ENCODE measurements at places on chromosomes 16 and 17.

DNA sequence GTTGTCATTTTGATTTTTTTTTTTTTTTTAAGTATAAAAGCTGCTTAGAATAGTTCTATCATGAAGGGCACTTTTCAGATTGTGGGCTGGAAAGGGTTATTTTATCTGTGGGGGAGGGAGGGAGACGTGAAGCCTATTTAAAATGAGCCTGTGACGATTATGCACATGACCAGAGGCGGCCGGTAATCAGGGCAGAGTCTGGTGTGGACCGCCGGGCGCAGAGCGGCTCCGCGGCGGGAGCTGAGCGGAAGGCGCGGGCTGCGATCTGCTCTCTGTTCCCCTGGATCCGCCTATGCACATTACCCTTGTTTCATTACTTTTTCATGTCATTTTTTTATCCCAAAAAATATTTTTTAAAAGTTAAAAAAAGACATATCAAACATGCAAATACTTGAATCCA lies 23.5 kb downstream of the TMC6 start:
- DNase-seq, result no peak

- DNase-seq, result peak; percentile 55
These were observed 101.2 kb downstream of the ZNF423 start for GRCh38 chr16:49754495-49755312.

DNA sequence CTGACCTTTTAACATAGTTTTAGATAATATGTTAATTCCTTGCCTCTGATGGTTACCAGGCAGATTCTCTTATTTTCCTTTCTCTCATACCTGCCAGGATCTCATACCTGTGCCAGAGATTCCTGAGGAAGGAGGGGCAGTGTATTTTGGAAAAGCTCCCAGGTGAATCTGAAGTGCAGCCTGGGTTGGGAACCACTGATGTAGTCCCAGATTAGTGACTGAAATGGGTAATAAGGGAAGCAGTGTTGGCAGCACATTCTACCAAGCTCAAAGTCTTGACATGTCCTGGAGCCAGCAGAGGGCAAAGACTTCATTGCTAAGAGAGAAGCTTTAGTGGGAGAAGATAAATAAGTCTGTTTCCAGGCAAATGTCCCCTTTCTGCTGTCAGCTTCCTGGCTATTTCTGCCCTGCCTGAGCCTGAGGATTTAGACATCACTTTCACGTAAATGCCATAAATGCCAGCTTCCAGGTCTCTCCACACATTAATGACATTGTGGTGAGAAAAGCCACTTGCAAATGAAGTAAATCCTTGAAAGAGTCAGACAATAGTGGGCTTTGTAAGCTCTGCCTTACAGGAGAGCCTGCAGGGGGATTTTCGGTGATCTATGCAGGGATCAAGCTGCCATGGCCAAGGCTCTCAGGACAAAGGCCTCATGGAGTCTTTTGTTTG lies 40.9 kb upstream of the C16orf78 start:
- DNase-seq, result no peak

DNA sequence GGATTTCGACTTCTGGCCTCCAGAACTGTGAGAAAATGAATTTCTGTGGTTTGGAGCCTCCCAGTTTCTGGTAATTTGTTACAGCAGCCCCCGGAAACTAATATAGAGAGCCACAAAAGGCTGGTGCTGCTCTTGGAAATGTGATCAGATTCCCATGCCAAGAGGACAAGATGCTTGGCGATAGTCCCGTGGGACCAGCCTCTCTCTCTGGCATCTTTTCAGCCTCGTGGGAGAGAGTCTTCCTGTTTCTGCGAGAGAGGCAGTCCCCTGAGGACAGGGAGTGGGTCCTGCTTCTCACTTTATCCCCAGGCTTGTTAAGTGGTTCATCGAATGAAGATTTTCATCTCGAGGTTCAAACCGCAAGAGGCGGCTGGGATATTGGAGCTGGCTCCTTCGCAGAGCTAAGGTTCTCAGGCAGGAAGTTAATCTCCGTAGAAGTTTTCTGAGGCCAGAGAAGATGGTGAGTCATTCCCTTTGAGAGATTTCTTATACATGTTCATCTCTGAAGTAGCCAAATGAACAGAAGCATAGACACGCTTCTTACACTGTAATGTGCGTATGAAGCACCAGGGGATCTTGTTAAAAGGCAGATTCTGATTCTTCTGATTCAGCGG lies 211.6 kb upstream of the SDK2 start:
- peak; percentile 20 for DNase-seq

GRCh38 chr16:30340621-30341020 lies 14.5 kb downstream of the CD2BP2 start:
- no peak for DNase-seq

All from astrocyte (in vitro differentiated cells and primary cell).